Stimulated activated CD8-positive, alpha-beta memory T cell treated with anti-CD3 and anti-CD28 coated beads, Interleukin-2, amount 100 ng/mL, for 48 hours (primary cell): ENCODE measurements at places on chromosomes 4 and X.
A peak's percentile ranks its signal among the peaks of the same experiment; 100 is the strongest.

- no peak for DNase-seq
Measured at GRCh38 chr4:44016570-44017421, 431.8 kb downstream of the KCTD8 start.

GRCh38 chrX:136034668-136035067, 49.4 kb downstream of the SLC9A6 start:
- DNase-seq, result no peak

- no peak for DNase-seq
Measured at GRCh38 chrX:103878466-103879122, 46.5 kb upstream of the RAB9B start.

DNA sequence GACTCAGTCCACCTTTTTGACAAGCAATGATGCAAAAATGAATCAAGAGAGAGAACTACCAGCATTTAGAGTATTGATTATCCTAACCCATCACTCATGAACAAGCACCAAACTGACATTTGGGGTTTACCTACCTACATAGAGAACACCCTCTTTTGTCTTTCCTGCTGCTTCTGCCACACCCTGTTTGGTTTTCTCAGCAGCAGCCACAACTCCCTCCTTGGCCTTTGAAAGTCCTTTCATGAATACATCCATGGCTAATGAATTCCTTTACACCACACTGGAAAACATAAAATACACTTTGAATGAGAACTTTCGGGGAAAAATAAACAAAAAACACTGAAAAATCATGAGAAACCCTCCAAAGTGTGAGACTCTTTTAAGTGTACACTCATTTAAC, 1.5 kb downstream of the SNCA start:
- DNase-seq, result no peak

DNA sequence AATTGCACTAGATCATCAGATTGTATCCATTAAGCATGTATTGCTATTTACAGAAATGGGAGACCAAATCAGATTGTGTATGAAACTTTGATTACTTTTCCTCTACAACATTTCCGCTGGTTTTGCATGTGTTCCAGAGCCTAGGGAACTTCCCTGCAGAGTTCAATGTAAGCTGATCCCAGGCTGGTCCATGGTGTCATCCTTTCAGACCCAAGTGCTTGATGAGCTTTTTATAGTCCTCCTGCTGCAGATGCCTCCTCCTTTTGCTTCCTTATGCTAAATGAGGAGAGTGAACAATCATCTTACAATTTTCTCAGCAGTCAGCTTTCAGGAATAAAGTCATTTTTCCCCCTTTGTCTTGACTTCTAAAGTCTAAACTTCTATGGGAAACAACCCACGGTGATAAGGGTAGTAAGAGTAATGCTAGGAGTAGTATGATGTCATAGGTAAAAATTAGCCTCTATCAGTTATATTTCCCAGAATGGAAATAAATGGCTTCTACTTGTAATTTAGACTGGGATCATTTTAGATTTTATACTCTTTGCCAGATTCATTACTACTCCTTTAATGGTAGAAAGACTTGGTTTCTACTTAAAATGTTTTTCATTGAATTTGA, 55.1 kb upstream of the SLC4A4 start:
- no peak for DNase-seq

DNA sequence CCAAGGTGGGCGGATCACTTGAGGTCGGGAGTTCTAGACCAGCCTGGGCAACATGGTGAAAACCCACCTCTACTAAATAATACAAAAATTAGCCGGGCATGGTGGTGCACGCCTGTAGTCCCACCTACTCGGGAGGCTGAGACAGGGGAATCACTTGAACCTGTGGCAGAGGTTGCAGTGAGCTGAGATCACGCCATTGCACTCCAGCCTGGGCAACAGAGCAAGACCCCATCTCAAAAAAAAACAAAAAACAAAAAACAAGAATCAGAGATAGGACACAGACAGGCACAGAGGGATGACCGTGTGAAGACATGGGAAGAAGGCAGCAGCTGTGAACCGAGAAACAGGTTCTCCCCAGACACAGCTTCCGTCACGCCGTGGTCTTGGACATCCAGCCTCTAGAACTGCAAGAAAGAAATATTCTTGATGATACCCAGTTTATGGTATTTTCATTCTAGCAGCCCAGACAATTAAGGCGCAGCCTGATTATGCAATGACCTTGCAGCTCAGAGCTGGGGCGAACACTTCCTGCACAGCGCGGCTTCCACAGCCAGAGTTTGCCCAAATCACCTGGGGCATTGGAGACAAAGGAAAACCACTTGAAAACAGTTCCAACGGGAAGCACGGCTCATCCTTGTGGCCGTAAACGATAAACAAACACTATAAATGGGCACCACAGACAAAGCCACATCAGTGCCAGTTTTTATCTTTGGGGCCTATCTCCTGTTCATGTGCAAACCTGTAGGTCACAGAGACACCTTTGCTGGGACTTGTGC, 4.2 kb upstream of the ARSD start:
- DNase-seq, result no peak

DNA sequence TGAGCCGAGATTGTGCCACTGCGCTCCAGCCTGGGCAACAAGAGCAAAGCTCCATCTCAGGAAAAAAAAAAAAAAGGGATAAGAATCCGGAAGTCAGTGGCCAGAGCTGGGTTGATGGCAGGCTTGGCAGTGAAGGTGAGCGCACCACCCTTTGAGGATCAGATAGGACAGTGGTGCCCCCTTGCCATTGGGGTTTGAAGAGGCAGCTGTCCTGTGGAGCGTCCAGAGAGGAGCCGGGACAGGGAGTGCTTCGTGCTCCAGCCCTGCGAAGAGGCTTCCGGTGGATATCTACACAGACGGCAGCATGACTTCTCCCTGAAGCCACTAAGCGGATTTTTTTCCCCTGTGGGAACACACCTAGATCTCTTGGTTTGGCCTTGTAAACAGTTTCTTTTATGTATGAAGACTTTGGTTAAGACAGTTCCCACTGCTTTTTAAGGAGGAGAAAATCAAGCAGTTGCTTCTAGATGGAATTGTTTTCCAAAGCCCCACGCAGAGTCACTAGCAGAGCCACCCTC, 6.5 kb downstream of the TBC1D14 start:
- no peak for DNase-seq

GRCh38 chrX:23732704-23733103, 10.4 kb downstream of the ACOT9 start:
- no peak for DNase-seq

- DNase-seq, result no peak
Measured at GRCh38 chr4:15652191-15652590, 3.0 kb downstream of the FBXL5 start.

DNA sequence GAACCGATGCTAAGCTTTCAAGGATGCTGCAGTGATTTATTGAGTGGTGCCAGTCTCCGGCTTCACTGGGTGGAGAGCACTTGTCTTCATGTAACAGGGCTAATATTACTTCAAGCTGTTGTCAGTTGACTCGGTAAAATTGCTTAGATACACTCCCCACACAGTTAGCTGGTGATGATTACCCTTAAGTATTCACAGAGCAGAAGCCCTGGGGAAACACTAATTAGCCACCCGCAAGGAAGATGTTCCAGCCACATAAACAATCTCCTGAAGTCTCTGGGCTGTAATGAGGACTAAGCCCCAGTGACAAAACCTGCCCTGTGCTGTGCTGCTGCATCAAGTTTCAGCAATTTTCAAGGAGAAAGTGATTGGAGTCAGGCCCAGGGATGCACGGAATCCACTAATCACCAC, 37.3 kb upstream of the GK2 start:
- DNase-seq, result no peak

- DNase-seq, result no peak
Measured at GRCh38 chrX:139187738-139188137, 342.8 kb upstream of the F9 start.

- no peak for DNase-seq
Measured at GRCh38 chrX:1809581-1809980, 194.7 kb downstream of the ASMT start.

DNA sequence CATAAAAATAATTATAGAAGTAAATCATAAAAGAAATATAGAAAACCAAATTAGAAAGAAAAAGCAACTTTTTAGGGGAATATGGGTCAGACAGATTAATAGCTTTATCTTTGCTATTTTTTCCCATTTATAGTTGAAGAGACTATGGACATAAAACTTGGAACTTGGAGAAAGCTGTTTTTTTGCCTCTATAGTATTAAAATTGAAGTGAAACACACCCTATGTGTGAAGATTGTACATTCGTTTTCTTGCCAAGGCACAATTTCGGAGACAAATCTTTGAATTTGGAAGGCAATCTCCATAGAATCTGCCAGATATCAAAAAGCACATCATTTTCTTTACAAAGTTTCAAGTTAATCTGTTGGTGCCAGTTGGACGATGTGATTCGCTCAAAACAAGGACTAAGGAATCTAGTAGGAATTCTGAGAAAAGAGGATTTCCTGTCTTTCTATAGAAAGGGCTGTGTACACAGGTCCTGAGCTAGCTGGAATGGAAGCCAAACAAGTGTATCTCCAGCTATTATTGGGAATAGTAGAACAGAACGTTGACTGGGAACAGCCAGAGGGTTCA, 156.3 kb downstream of the SLC7A11 start:
- no peak for DNase-seq

DNA sequence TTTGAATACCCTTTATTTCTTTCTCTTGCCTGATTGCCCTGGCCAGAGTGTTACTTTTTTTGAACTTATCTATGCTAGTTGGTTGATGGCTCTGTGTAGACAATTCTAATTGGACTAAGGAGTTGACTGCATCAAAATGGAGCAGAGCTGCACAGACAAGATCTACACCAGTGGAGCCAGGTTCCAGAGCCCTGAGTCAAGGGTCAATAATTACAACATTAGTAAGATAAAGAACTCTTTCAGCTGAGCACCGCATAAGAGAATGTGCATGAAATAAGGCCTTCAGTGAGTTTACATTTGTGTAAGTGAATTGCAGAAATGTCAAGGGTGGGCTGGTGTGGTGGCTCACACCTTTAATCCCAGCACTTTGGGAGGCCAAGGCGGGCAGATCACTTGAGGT, 599.7 kb upstream of the TENM3 start:
- DNase-seq, result no peak

DNA sequence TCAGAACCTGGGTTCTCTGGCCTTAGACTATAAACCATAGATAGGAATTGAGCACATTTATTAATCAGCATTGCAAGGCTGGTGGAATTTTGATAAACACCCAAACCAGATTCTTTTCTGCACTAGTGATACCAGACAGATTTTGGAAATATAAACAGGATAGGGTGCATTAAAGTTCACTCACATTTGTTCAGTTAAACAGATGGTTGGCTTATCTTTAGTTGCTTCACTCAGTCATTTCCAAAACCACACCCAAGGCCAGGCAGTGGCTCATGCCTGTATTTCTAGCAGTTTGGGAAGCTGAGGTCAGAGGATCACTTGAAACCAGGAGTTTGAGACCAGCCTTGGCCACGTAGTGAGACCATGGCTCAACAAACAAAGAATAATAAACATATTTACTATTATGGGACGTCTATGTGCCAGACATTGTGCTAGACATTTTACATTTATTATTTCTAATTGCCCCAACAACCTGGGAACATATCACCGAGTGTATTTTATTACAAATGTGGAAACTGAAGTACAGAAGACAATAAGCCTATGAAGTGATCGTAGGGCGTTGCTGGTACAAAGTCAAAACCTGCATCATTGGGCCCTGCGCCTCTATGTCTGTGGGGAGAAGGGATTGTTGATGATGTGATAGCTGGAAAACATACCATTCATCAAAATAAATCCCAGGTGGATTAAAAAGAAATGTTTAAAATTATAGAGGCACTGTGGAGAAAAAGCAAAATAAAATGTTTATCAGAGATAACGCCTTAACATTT, 15.0 kb downstream of the ADD1 start:
- no peak for DNase-seq

GRCh38 chrX:14295426-14295825, 233.9 kb upstream of the GLRA2 start:
- DNase-seq, result no peak

- DNase-seq, result no peak
Measured at GRCh38 chr4:93748373-93749291, 79.9 kb upstream of the ATOH1 start.

DNA sequence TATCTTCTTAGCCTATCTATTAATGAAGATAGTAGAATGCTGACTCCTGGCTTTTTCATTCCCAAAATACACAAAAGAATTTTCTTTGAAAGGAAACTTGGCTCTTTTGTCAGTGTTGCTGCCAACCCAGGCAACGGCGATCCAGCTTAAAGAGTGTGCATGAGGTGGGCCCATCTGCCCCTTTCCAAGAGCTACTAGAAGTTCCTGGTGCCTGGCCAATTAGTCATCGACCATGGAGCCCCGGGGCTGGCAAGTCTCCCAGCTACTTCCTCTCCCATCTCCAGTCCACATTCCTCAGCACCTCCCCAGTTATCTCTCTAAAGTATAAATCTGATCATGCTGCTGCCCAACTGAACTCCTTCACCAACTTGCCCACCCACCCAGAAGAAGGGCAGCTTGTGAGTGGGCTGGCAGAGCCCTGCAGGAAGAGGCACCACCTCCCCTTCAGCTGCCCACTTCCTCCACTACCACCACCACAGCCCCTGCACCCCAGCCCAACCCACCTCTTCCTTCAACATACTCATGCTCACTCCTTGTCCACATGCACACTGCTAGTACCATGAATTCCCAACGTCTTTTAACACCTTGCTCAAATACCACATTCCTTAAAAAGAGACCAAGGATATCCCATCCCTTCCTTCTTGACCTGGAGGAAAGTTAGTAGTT, 158.2 kb upstream of the MAP3K15 start:
- no peak for DNase-seq

- DNase-seq, result no peak
Measured at GRCh38 chr4:177175473-177175872, 134.2 kb upstream of the NEIL3 start.

- DNase-seq, result no peak
Measured at GRCh38 chrX:33086886-33087285, 124.5 kb downstream of the DMD start.

- no peak for DNase-seq
Measured at GRCh38 chrX:78710171-78710570, 37.3 kb upstream of the LPAR4 start.

- peak; percentile 0 for DNase-seq
Measured at GRCh38 chr4:79678472-79679202, 270.6 kb upstream of the GK2 start.

- no peak for DNase-seq
Measured at GRCh38 chr4:173121076-173121561, 47.5 kb upstream of the GALNT7 start.

DNA sequence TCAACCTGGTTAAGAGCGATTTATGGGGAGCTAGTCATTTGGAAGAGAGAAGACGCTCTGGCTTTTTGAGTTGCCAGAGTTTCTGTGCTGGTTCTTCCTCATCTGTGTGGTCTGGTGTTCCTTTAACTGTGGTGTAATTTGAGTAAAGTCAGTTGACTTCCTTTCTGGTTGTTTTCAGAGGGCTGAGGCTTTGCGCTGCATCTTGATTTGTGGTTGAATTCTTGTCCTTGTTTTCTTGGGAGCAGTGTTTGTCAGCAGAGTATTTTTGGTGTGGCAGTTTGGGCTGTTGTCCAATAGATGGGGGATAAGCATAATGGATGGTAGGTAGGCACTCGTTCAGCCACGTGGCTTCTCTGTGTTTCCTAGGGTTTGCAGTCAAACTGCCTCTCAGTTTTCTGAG, 2143.2 kb upstream of the TENM3 start:
- no peak for DNase-seq

GRCh38 chr4:24858026-24858425, 54.8 kb downstream of the CCDC149 start:
- DNase-seq, result no peak
